T-helper 1 cell (primary cell): ENCODE measurements at places on chromosomes 3 and 15.

- no peak for DNase-seq
These were observed 194.6 kb upstream of the TPM1 start for GRCh38 chr15:62847900-62848489.

DNA sequence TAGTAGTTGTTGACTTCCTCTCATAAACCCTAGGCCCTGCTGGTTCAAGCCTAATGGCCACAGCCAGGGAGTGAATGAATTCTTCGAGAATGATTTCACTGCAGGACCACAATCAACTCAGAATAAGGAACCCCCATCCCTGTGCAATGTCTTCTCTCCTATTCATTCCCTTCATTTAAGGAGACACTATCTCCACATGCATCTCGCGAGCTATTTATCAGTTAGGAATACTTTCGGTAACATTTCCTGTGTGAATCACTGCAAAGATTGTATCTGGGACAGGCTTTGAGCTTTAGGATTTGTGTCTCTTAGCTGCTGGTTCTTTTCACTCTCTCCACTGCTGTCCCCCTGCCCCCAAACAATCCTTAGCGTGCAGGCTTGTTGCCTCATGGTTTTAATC is 94.4 kb downstream of the MYLK start:
- DNase-seq: no peak

DNA sequence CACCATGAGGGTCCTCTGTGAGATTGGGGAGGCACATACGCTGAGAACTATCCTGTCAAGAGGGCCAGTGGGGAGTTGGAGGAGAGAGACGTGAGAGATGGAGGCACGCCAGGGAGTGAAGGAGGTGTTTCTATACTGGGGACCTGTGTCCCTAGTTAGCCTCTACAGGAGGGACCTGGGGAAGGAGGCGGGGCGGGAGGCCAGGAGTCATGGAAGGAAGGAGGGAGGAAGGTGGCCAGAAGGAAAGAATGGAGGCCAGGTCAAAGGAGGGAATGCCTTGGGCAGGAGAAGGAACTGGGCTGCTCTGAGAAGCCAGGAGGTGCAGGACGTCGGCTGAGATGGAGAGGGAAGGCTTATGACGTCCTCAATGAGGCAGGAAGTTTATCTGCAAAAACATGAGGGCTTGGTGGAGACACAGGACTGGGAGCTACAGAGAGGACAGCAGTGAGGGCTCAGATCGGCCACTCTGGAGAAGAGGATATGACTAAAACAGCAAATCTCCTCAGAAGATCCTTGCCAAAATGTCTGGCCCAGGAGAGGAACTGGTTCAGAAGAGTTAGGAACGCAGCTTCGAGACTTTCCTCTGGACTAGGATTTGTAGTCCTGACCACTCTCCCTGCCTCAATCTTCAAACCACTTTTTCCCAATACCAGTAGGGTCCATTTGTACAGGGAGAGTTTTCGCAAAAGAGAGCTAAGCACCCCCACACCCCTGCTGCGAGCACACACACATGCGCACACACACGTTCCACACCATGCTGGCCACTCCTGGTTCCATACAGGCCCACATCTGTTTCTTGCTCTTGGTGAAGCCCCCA is 59.9 kb downstream of the ADCY5 start:
- no peak for DNase-seq

DNA sequence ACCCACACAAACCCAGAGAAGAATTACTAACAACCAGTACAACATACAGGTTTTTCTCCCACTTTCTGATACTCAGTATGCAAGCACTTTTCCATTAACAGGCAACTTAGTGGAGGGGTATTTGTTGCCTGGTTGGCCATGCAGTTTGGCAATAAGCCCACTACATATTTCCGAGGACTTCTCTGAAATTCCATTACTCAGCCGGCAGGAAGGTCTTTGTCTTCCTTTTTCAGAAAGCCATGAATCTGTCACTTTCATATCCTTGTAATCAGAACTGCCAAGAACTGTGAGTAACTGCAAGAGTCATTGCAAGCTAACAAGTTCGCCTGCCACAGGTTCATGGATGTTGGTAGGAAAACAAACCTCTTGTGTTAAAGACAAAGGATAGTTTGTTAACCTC is 422.3 kb upstream of the ROBO1 start:
- no peak for DNase-seq

GRCh38 chr3:195239121-195239520 is 31.8 kb downstream of the XXYLT1 start:
- no peak for DNase-seq

- DNase-seq: no peak
These were observed 209.2 kb upstream of the ZPLD1 start for GRCh38 chr3:102225407-102226132.
